ENCODE measurements at places on chromosomes 6 and 20. TPM values are rescaled to one million over a fixed set of nuclear protein-coding genes. Genes with fewer than 3 reads are reported as not detected.

Gene VSTM2L
- total RNA-seq: 1.4 TPM

Gene MYB
- total RNA-seq: 4.1 TPM

Gene HLA-F
- total RNA-seq: 8.2 TPM

Gene MDFI
- not detected for total RNA-seq

Gene OR12D3
- not detected for total RNA-seq

Gene MSH5
- total RNA-seq: 6.1 TPM

Gene CRNKL1
- 48.2 TPM for total RNA-seq

Gene MROH8
- 1.3 TPM for total RNA-seq

Gene KIF25
- total RNA-seq: not detected

Gene MOG
- total RNA-seq: not detected

Gene ERGIC3
- 258 TPM for total RNA-seq

Gene KIAA1755
- 0.57 TPM for total RNA-seq

Gene ASIP
- total RNA-seq: not detected

Gene ACTR5
- total RNA-seq: 9.4 TPM

Gene MYH7B
- not detected for total RNA-seq

Gene KHDC1
- 6.4 TPM for total RNA-seq

Gene FOXC1
- 4.6 TPM for total RNA-seq

Gene TMEM244
- not detected for total RNA-seq

Gene NKAPL
- total RNA-seq: not detected

Measured in A172 (cell line).